ENCODE measurements at places on chromosomes 3 and 15. TPM values are rescaled to one million over a fixed set of nuclear protein-coding genes. Genes with fewer than 3 reads are reported as not detected.

Gene LRRC28
- total RNA-seq, result 14.9 TPM

Gene THRB
- 10.1 TPM for total RNA-seq

Gene GOLGA6D
- not detected for total RNA-seq

Gene SAMD7
- not detected for total RNA-seq

DNA sequence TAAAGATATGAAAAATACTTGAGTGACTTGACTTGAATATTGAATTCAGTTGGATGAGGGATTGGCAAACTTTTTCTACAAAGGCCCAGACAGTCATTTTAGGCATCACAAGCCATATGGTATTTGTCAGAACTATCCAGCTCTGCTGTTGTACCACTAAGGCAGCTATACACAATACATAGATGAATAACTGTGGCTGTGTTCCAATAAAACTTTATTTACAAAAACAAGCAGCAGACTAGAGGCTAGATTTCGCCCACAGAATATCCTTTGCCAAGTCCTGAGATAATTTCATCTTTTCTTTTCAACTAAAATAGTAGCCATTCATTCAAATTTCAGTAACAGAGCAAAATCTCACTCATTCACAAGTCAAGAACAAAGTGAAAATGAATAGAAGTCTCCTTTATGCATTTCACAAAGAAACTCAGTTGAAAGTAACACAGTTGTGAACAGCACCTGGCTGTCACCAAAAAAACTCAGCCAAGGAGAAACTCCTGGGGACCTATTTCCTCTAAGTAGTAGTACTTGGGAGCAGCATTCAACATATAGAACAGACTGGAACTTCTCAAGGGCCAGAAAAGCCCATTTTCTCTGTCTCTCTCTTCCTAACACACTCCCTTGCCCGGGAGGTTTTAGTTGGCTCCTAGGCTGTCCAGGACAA lies 56.3 kb downstream of the OSBPL10 start:
- H3K4me1 ChIP-seq, result no peaks in the 10 kb centered on the region
- H3K36me3 ChIP-seq, result no peaks in the 10 kb centered on the region
- H3K4me3 ChIP-seq, result no peak overlapping the region

DNA sequence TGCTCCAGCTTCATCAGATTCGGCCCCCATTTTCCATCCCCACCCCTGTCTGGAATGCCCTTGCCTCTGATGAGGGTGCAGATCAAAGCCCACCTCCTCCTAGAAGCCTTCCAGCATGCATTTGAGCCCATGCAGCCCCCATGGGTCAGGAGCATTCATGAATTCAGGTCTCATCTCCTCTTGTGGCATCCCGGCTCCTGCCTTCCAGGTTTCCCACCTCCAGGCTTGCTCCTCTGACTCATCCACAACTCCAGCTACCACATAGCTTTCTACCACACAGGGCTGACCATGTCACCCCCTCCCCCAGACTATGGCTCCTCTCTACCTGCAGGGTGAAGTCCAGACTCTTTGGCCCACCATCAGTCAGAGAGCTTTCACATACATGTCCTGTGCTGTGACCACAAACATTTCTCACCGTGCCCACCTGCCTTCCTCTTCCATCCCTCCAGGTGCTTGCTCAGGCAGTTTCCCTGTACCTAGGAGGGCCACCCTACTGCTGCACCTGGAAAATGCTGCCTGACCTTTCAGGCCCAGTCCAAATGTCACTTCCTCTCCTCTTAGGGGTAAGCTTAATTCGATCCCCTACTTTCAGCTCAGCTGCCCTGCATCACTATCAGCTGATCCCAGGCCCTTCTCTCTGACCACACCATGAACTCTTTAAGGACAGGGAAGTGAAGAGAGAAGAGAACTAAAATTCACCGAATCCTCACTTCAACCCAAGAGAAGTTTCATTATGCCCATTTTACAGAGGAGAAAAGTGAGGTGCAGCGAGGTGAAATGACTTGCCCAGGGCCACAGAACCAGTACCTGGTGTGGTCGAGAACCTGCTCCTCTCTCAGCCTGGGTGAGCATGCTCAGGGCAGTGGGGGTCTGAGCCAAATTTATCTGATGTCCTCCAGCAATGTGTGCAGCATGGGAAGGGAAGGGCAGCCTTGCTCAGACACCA lies 13.7 kb upstream of the FGD5 start:
- H3K27me3 ChIP-seq, result peaks cover 4% of the 10 kb centered on the region
- H3K36me3 ChIP-seq, result no peaks in the 10 kb centered on the region
- no peak overlapping the region for H3K4me3 ChIP-seq

GRCh38 chr3:50298836-50299637 lies at the start of the genes HYAL3 and NAA80:
Gene HYAL3, minus strand, starts transcription at chr3:50299405. Its CDS starts 3,803 bp downstream, at chr3:50295602.
Gene NAA80, minus strand, starts transcription at chr3:50299405. Its CDS starts 1,942 bp downstream, at chr3:50297463.
- no peaks in the 10 kb centered on the region for H3K27me3 ChIP-seq
- H3K36me3 ChIP-seq, result peaks cover 5% of the 10 kb centered on the region
- H3K27ac ChIP-seq, result peak within 1 kb of the TSS; percentile 92
- H3K4me1 ChIP-seq, result peaks cover 58% of the 10 kb centered on the region
- DNase-seq, result peak; percentile 100
- H3K4me3 ChIP-seq, result peak within 1 kb of the TSS; percentile 63

GRCh38 chr3:32181796-32182195 lies 56.7 kb upstream of the CMTM8 start:
- no peak overlapping the region for H3K27ac ChIP-seq
- DNase-seq, result no peak
- H3K4me3 ChIP-seq, result no peak overlapping the region
- H3K36me3 ChIP-seq, result no peaks in the 10 kb centered on the region
- no peaks in the 10 kb centered on the region for H3K27me3 ChIP-seq

GRCh38 chr3:11228041-11228440 lies 44.2 kb upstream of the ATG7 start:
- no peaks in the 10 kb centered on the region for H3K4me1 ChIP-seq
- H3K4me3 ChIP-seq, result no peak overlapping the region
- H3K27me3 ChIP-seq, result no peaks in the 10 kb centered on the region
- DNase-seq, result no peak
- peak overlapping the region; percentile 18 for H3K27ac ChIP-seq

DNA sequence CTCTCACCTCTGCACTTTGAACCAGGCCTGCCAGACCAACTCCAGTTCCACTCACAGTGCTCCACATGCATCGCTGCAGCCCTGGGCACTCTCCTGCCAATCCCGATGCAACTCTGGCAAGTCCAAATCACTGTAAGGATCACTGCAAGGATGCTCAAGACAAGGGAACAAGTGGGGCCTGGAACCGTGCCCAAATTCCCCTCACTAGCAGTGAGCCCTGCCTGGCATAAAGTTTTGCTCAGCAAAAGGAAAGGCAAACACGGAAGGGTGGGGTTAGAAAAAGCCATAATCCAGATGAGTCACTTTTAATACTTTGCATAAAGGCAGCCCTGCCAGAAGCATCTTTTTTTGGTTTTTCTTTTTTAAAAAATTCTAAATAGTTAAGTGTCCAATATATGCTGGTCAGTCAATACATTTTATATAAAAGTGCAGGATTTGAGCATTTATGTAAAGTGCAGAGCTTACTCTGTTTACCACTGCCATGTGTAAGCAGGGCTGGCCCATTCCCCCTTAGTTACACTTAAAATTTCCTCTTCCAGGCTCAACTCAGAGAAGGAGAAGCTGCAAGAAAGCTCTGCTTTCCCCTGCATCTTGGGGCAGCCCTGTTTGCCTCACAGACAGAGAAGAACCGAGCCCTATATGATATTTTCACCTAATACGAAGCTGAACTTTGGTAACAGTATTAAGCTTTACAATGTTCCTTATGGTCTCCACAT lies 102.2 kb downstream of the CD47 start:
- H3K4me3 ChIP-seq, result no peak overlapping the region
- no peaks in the 10 kb centered on the region for H3K36me3 ChIP-seq
- peak; percentile 89 for DNase-seq
- H3K4me1 ChIP-seq, result peaks cover 59% of the 10 kb centered on the region
- peak overlapping the region; percentile 84 for H3K27ac ChIP-seq

- no peak overlapping the region for H3K27ac ChIP-seq
- H3K27me3 ChIP-seq, result no peaks in the 10 kb centered on the region
- no peaks in the 10 kb centered on the region for H3K36me3 ChIP-seq
Measured at GRCh38 chr3:16906682-16907081, 21.9 kb downstream of the PLCL2 start.

Measured in left lung (tissue), 14 donors.